Astrocyte (in vitro differentiated cells and primary cell): ENCODE measurements at places on chromosomes 12 and 14.

DNA sequence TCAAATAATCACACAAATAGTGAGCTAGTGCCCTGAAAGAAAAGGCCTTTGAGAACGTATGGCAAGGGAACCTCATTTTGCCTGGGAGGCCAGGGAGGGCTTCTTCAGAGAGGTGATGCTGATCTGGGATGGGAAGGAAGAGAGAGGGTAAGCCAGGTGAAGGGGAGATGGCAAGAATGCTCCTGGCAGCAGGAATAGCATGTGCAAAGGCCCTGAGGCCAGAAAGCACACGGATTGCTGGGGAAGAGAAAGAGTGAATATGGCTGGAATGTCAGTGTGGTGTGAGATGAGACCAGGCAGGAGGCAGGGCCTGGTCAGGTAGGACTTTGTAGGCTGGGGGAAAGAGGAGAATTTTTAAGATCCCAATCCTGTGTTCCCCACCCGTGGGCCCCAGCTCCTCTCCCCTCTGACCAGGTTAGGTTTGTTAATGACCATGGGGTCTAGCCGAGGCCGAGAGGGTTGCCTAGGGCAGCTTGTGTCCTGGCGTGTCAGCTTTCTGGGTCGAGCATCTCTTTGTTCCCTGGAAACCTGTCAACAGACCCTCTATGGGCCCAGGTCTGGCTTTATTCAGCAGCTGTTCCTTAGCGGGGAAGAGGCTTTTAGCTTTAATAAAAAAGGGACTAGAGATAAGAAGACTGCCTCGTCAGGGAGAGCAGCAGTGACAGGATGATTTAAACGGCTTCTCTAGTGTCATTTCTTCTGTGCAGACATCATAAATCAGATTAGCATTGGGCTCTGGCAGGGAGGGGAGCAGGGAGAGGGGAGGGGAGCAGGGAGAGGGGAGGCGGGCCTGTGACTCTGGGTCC is 123.4 kb downstream of the ADCK1 start:
- H3K27ac ChIP-seq: no peak overlapping the region

DNA sequence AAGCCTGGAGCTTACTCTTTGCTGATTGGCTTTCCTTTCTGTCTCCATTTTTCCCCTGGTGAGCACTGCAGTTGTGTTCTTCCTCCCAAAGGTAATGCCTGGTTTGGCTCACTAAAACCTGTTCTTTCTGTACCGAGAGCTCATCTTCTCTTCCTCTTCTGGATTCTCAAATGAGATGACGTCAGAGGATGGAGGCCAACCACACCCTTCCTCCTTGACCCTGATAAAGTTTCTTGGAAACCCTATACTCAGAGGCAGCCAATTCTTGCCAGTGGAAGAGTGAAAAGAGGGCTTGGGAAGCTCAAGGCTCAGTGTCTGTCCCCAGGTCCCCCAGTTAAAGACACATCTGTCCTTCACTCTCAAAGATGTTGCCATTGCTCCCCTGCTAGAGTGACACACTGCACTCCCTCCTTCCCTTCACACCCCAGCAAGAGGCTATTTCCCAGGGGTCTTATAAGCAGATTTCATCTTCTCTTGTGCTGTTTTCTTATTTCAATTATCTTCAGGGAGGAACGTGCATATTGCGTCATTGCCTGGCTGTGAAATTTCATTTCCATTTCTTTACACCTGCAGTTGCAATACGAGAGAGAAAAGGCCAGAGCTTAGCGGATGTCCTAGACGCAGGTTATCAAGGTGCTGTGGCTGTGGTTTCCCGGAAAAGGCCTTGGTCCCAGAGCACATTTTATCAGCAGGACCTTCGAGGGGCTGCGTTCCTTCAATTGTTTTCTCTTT is 27.3 kb downstream of the NTF3 start:
- H3K4me1 ChIP-seq: peaks cover 17% of the 10 kb centered on the region
- H3K36me3 ChIP-seq: no peaks in the 10 kb centered on the region
- H3K27me3 ChIP-seq: no peaks in the 10 kb centered on the region
- H3K27ac ChIP-seq: no peak overlapping the region
- no peak for DNase-seq

DNA sequence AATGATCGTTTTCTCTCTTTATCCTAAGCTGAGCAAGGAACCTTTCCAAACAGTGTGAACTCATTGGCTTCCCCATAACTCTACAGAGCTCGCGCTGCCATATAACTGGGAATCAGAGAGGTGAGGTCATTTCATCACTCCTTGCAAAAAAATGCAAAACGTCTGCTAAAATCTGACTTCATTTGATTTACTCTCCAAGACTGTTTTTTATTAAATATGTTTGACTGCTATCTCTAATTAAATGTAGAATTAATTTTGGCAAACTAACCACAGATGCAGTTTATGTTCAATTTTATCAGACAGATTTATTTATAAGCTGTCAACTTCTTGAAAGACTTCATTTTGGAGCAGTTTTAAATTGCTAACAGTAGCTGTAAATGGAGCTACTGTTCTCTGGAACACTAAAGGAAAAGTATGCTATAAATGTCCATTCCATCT is 131.6 kb upstream of the SOX5 start:
- DNase-seq: no peak
- H3K36me3 ChIP-seq: no peaks in the 10 kb centered on the region
- no peak overlapping the region for H3K4me3 ChIP-seq
- no peaks in the 10 kb centered on the region for H3K27me3 ChIP-seq

- no peaks in the 10 kb centered on the region for H3K36me3 ChIP-seq
- H3K4me3 ChIP-seq: no peak overlapping the region
- no peaks in the 10 kb centered on the region for H3K4me1 ChIP-seq
- H3K27me3 ChIP-seq: peaks cover 10% of the 10 kb centered on the region
- H3K27ac ChIP-seq: no peak overlapping the region
Measured at GRCh38 chr12:55063291-55063690, 43.5 kb downstream of the NEUROD4 start.

GRCh38 chr14:24928386-24928900 is 121.5 kb downstream of the STXBP6 start:
- no peaks in the 10 kb centered on the region for H3K4me1 ChIP-seq
- no peaks in the 10 kb centered on the region for H3K27me3 ChIP-seq
- H3K4me3 ChIP-seq: no peak overlapping the region
- DNase-seq: no peak

DNA sequence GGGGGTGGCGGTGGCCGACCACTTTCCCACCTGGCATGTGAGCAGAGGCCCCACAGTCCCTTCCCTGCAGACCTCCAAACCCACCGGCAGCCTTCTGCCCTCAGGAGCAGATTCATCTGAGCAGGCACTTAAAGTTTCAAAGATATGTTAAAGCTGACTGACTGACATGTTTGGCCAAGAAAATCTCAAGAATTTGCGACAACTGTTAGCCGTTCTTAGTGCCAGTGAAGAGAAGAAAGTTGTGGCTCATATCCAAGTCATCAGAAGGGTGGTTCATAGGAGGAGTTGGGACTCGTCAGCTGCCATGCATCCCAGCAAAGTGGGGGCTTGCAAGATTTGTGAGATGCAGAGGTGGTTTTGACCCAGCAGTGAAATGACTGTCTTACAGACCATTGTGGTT is 27.2 kb downstream of the ELK3 start:
- peaks cover 54% of the 10 kb centered on the region for H3K4me1 ChIP-seq
- peaks cover 33% of the 10 kb centered on the region for H3K36me3 ChIP-seq
- peak overlapping the region; percentile 28 for H3K27ac ChIP-seq
- no peak for DNase-seq
- no peaks in the 10 kb centered on the region for H3K27me3 ChIP-seq
- no peak overlapping the region for H3K4me3 ChIP-seq

- no peaks in the 10 kb centered on the region for H3K27me3 ChIP-seq
- H3K4me1 ChIP-seq: no peaks in the 10 kb centered on the region
- no peak for DNase-seq
- no peaks in the 10 kb centered on the region for H3K36me3 ChIP-seq
- H3K4me3 ChIP-seq: no peak overlapping the region
Measured at GRCh38 chr12:70032076-70032475, 207.0 kb downstream of the MYRFL start.

GRCh38 chr14:33709283-33709682 is 241.6 kb downstream of the EGLN3 start:
- peaks cover 10% of the 10 kb centered on the region for H3K4me1 ChIP-seq
- DNase-seq: peak; percentile 75
- H3K27me3 ChIP-seq: no peaks in the 10 kb centered on the region
- H3K4me3 ChIP-seq: no peak overlapping the region
- no peak overlapping the region for H3K27ac ChIP-seq
